ENCODE measurements at places on chromosomes 2 and 18. TPM values are rescaled to one million over a fixed set of nuclear protein-coding genes. Genes with fewer than 3 reads are reported as not detected.

DNA sequence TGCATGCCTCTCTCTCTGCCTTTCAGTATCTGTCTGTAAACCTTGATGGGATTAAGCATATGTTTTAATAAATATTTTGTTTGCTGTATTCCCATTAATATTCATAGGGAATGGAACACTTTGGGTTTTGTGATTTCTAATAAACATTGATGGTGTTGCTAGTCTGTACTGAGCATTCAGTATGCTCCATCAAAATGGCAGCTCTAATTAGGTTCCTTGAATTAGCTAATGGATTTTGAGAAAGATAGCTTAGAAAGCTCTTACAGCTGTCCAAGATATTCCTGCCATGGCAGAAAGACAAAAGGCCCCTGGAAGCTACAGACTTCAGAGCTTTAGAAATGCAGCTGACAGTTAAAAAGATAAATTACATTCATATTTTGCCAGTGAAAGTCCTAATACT is 199.2 kb upstream of the NRP2 start:
- no peak for DNase-seq

The ASTL gene
- 0.09 TPM for polyA plus RNA-seq

The IL1R2 gene
- polyA plus RNA-seq: 31.2 TPM

The SLC40A1 gene
- 33.5 TPM for polyA plus RNA-seq

The SERPINB3 gene
- polyA plus RNA-seq: not detected

GRCh38 chr2:11437602-11438001 is 28.4 kb downstream of the E2F6 start:
- no peak for DNase-seq

DNA sequence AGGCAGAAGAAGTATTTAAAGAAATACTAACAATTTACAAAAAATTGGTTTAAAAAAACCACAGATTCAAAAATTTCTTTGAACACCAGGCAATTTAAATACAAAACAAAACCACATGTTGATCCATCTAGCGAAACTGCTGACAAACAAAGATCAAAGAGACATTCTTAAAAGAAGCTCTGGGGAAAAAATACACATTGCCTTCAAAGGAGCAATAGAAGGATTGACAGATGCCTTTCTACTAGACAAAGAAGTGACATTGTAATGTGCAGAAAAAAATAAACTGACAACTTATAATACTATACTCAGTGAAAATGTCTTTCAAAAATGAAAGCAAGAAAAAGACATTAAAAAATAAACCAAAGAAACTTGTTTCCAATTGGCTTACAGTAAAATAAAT is 12.6 kb upstream of the EIF2AK3 start:
- no peak for DNase-seq

Data from urinary bladder (tissue), 4 donors.